ENCODE measurements at places on chromosomes 2 and 18.

DNA sequence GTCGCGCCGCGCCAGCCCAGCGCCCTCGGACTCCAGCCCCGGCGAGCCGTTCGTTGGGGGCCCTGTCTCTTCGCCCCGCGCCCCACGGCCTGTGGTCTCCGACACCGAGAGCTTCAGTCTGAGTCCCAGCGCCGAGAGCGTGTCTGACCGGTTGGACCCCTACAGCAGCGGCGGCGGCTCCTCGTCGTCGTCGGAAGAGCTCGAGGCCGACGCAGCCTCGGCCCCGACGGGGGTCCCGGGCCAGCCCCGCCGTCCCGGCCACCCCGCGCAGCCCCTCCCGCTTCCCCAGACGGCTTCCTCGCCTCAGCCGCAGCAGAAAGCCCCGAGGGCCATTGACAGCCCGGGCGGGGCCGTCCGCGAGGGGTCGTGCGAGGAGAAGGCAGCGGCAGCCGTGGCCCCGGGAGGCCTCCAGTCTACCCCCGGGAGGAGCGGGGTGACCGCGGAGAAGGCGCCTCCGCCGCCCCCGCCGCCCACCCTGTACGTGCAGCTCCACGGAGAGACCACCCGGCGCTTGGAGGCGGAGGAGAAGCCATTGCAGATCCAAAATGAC is 1.4 kb downstream of the PHLPP1 start:
- no peak for DNase-seq

DNA sequence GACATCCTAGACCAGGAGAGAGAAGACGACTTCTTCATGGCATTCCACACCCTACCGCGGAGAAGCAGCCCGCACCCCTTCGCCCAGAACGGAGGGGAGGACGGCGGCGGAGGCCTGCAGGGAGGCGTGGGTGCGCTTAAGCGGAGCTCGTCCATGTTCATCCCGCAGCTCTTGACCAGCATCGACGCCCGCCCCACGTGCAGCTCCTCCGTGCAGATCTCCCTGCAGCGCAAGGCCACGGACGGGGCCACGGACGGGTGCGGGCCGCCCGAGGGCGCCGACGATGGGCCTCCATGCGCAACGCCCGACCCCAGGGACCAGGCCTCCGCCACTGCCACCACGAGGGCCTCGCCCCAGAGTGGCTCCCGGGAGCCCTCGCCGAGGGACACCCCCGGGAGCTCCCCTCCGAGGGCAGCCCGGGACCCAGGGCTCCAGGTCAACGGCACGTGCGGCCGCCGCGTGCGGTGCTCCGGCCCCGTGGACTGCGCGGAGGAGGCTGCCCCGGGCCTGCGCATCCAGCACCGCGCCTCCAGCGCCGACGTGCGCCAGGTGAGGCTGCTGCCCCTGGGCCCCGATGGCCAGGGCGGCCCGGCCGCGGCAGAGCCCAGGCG is 211.8 kb downstream of the NEDD4L start:
- DNase-seq = no peak

- no peak for DNase-seq
Observed at GRCh38 chr2:158894078-158894477, 74.4 kb upstream of the TANC1 start.

GRCh38 chr2:19120181-19120580 is 238.2 kb downstream of the OSR1 start:
- no peak for DNase-seq

DNA sequence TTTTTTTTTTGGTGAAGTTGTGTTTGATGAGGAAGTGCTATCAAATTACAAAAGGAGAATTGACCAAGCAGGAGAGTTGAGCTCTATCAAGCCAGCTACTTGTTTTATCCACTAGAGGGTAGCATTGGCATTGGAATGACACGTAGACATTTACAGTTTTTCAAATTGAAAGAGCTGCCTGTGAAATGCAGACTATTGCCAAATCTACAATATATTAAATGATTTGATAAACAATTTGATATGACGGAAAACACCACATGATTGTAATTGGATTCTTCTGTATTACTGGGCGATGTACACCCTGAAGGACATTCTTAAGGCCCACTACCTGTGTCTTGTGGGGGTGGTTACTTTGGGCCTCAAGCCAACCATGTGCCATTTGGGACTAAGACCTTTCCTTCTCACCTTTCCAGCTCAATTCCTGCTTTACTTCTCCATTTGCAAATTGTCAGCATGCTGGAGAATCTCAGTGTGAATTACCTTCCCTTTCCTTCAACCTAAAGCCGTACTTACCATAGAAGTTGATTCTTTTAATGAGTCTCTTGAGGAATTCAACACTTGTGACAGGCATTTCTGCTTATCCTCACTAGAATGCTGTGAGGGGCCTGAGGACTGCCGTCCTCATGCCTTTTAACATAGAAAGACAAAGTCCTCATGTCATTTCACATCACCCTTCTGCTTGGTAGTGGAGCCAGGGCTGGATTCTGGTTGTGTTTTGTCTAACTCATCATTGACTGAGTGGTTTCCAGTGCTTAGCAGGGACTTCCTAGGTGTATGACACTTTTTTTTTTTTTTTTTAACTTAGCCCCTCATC is 134.8 kb upstream of the THUMPD2 start:
- no peak for DNase-seq

- no peak for DNase-seq
Observed at GRCh38 chr2:49069829-49070228, 84.5 kb downstream of the FSHR start.

GRCh38 chr2:21422050-21422449 is 298.3 kb downstream of the TDRD15 start:
- no peak for DNase-seq
